SIG-M5 (cell line): ENCODE measurements at places on chromosomes 2 and 18.

- DNase-seq: no peak
These were observed 42.0 kb downstream of the MYO7B start for GRCh38 chr2:127577503-127577902.

DNA sequence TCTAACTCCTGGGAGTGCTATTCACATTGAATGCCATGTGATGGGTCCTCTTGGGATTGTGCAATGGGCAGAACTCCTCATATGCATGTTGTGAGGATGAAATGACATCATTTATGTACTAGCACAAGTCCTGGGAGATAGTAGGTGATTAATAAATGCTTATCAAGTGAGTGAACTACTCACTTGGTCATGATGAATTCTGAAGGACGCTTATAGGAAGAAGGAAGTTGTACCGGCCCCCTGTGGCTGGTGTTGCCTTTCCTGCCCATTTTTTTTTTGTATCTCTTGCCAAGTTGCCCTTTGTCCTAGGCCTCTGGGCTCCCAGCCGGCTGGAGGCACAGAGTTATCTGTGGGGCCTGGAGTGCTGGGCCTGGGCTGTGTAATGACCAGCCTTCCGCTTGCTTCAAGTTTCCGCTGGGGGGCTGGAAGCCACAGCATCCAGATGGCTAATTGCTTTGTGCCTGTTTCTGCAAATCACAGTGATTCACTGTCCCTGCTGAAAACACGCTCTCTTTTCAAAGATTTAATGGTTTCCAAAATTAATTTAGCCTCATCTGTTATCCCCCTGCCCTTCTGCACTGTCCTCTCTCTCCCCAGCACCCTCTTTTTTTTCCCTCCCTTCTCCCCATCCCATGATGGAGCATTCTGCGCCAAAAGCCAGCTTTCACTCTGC lies 33.7 kb upstream of the MRPL33 start:
- no peak for DNase-seq

GRCh38 chr2:99806758-99807157 lies 316.9 kb upstream of the REV1 start:
- DNase-seq: no peak

GRCh38 chr2:98383166-98383565 lies 36.9 kb downstream of the CNGA3 start:
- DNase-seq: no peak

GRCh38 chr2:218465987-218466633 lies 47.2 kb downstream of the VIL1 start:
- no peak for DNase-seq
